Left kidney (tissue), 8 donors: ENCODE measurements at places on chromosomes 4 and X. TPM values are rescaled to one million over a fixed set of nuclear protein-coding genes. Genes with fewer than 3 reads are reported as not detected.

GRCh38 chr4:151226004-151226932, 50.7 kb upstream of the PRSS48 start:
- DNase-seq: peak; percentile 25

DNA sequence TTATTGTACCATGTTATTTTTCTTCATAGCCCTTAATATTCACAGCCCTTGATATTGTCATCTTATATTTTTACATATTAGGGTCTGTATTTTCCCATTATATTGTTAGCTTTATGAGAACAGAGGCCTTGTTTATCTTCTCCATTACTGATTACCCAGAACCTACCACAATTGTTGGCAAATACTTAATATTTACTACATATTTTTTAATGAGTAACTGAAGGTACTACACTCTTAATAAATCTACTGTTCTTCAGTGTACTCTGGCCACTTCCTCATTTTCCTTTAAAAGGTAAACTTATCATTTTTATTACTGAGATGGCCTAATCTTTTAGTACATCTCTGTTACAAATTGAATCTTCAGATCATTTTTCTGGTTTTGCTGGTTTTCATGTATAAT, 133.5 kb downstream of the COL4A5 start:
- no peak for DNase-seq

- DNase-seq: peak; percentile 79
Measured at GRCh38 chrX:154526901-154527675, 11.1 kb upstream of the FAM3A start.

- DNase-seq: no peak
Measured at GRCh38 chr4:6706173-6706572, 3.5 kb downstream of the MRFAP1L1 start.

- no peak for DNase-seq
Measured at GRCh38 chr4:168421671-168422070, 58.6 kb downstream of the DDX60L start.

GRCh38 chrX:31301203-31301602, 229.4 kb upstream of the FTHL17 start:
- no peak for DNase-seq

The CCDC149 gene
- polyA plus RNA-seq: 19.7 TPM
